Stimulated activated CD4-positive, alpha-beta T cell treated with anti-CD3 and anti-CD28 coated beads, Interleukin-2, amount 100 ng/mL, for 48 hours (primary cell): ENCODE measurements at places on chromosomes 4 and X.
A peak's percentile ranks its signal among the peaks of the same experiment; 100 is the strongest.

DNA sequence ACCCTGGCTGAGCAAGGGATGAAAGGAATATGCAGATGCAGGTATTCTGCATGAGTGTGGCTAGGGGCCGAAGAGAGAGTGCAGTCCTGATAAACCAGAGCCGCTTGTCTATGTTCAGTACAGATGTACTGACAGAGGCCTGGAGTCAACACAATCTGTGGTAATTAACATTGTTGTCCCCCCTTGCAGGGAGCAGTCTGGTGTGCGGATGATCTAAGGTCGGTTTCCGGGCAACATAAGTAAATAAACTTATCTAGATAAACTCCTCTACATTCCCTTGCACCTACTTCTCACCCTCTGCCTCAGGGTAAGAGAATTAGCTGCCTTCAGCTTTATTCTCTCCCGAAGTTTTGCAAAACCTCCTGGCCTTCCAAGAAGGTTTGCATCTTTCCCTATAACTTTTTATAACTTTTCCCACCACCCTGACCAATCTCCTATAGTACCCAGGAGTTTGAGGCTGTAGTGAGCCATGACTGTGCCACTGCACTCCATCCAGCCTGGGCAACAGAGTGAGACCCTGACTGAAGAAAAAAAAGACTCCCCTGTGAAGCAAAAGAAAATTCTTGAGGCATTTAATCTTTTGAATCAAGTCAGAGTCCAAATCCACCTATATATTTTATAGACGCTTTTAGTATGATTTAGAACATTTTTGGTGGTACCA lies 26.6 kb downstream of the SNX25 start:
- no peak for DNase-seq

GRCh38 chrX:129540068-129540653 lies at the start of gene OCRL:
TSS of gene OCRL (plus strand) at chrX:129540259. CDS start at chrX:129540440, 181 bp downstream.
- peak; percentile 42 for DNase-seq

DNA sequence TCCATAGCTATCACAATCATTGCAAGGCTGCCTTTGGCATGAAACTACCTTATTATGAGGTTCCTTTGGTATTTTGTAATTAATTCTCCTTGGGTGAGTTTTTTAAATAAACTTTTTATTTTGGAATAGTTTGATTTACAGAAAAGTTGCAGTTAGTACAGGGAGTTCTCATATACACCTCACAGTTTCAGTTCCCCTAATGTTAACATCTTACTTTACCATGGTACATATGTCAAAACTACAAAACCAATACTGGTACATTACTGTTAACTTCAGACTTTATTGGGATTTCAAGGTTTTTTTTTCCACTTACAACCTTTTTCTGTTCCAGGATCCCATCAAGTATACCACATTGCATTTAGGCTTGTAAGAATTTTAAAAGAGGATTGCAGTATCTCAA lies 52.0 kb upstream of the RGN start:
- no peak for DNase-seq

DNA sequence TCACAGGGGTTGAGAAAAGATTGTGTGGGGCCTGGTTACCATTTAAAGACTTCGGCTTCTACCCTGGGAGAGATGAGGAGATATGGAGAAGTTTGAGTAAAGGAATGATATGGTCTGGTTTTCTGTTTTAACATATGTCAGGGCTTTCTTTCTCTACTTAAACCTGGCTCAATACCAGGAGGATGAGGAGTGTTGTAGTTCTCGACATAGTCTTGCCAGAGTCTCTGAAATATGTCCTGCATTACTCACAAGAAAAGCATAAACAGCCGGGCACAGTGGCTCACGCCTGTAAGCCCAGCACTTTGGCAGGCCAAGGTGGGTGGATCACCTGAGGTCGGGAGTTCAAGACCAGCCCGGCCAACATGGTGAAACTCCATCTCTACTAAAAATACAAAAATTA lies 16.4 kb upstream of the ACE2 start:
- no peak for DNase-seq

DNA sequence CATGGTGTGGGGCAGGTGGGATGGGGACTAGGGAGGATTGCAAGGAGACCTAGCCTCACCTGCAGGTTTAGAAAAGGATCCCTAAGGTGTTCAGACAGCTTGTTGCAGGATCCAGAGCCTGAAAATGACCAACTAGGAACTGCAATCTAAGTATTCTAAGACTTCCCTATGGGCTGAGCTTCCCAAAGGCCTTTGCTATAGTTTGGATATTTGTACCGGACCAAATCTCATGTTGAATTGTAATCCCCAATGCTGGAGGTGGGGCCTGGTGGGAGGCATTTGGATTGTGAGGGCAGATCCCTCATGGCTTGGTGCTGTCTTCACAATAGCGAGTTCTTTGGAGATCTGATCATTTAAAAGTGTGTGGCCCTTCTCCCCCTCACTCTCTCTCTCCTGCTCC lies 52.1 kb downstream of the GPC3 start:
- no peak for DNase-seq

- no peak for DNase-seq
Observed at GRCh38 chr4:174292473-174292872, 8.8 kb downstream of the CEP44 start.

DNA sequence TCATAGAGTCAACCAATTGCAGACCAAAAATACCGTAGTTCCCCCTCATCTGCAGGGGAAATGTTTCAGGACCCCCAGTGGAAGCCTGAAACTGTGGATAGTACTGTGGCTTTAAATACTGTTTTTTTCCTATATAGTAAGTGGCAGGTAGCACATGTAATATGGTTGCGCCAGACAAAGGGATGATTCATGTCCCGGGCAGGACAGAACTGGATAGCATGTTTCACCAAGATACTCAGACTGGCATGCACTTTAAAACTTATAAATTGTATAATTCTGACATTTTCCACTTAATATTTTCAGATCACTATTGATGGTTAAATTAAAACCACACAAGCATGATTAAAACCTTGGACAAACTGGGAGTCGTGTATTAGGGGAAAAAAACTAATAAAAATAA lies 276.3 kb upstream of the AGA start:
- DNase-seq: no peak

DNA sequence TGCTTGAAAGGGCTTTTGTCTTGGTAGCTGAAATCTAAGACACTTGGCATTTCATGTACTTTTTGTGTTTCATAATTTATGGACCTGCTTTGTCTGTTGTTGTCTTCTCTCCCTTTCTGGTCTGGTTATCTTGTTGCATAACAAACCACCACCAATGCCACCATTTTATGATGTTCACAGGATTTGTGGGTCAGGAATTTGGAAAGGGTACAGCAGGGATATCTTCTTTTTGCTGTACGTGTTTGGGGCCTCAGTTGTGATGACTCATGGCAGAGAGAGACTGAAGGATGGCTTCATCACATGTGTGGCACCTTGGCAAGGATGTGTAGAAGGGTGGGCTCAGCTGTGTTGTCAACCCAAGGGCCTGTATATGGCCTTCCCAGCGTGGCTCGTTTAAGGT lies 35.2 kb downstream of the KDM6A start:
- no peak for DNase-seq

GRCh38 chrX:155031657-155032056 lies 5.0 kb downstream of the FUNDC2 start:
- DNase-seq: no peak

DNA sequence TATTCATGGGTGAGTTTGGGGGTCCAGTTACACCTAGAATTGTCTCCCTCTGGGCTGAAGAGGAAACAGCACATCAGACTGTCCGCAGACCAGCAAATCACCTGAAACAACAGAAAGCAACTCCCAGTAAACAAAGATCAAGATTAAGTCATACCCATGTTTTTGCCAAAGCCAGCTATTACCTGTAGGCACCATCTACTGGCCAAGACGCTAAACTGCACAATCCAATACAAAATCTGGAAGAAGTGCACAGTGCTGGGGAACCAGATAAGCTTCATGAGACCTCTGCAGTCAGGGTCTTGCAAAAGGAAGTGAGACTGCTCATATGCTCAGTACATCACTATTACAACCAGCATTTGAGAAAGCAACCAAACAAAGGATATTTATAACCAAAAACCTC lies 157.5 kb upstream of the ITM2A start:
- DNase-seq: no peak

DNA sequence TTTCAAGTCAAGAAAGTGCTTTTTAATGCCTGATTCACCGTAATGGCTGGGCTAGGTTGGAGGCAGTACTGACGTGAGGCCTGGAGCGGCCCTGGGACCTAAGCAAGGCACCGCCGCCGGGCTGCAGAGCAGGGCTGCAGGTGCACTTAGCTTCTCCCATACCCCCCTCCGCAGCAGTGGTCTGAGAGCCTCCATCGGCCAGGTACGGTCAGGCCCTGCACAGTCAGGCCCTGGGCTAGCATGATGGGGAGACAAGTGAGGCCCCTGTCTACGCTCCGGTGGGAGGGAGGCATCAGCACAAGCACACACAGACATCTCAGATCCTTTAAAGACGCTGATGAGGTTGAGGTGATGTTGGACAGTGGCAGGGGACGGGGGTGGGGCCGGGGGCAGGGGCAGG lies 4.7 kb downstream of the MAEA start:
- no peak for DNase-seq

- no peak for DNase-seq
Observed at GRCh38 chr4:110119337-110119736, 79.1 kb downstream of the ELOVL6 start.

DNA sequence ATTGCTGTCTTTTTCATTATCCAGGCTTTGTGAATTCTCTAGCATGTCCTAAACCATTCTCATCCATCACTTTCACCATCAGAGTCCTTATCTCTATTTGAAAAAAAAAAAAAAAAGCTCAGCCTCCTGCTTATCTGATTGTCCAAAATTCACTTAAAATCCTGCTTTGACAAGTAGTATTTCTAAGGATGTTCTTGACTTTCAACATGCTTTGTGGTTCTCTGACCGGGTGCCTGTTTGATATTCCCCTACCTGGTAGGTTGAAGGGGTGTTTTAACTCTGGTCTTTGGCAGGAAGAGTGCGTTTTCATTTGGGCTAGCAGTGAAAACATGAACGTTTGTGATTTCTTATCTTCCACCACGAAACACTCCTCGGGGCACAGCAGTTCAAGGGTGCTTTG lies 17.3 kb upstream of the BBS12 start:
- DNase-seq: no peak

DNA sequence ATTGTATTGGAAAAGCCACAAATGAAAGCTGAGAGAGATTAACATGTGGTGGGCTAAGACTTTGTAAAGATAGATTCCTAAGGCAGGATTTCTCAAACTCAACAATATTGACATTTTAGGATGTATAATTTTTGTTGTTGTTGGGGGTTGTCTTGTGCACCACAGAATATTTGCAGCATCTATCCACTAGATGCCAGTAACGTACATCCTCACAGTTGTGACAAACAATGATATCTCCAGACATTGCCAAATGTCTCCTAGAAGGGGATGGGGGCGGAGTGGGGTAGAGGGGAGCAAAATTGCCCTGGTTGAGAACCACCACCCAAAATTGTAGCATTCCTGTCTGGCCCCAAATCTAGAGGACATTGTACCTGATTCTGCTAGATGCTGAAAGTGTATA lies 14.7 kb upstream of the CBR4 start:
- DNase-seq: no peak

GRCh38 chr4:100590325-100590724 lies 72.5 kb upstream of the EMCN start:
- DNase-seq: no peak

DNA sequence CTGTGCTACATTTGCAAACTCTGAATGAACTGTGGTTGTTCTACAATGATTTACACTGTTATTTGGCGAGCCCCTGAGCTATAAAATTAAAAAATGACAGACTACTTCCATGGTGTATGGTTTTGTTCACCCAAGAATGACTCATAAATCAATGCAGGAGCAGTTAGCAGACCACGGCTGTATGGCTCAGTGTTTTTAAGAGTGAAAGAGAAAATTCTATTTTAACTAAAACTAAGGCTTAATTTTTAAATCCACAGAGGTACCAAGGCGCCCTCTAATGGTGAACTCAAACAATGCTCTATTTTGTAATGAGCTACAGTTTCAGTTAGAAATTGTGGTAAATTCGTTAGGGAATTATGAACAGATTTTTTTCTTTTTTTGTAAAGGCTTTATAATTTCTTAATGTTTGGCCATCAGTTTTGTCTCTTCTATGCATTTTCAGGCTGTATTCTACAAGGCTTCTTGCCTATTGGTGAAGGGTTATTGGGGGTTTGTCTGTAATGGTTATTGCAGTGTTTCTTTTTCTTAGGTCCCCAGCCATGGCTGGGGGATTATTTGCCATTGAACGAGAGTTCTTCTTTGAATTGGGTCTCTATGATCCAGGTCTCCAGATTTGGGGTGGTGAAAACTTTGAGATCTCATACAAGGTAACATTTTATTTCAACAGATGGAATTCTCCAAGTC lies 32.5 kb downstream of the HMGB2 start:
- no peak for DNase-seq

DNA sequence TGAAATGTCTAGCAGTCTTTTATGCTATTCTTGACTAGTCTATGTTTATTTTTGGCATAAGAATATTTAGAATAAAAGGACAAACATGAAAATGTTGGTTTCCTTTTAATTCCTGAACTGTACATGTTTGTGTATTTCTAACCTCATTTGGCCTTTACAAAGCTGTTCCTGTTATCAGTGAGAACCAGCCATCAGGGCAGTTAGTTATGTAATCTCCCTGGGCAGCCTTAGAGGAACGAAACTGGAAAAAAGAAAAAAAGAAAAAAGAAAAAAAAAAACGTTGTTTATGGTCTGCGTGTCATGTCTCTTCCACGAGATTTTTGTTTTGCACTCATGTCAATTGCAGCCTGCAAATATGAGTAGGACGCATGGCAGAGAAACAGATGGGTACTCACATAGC lies 193.7 kb downstream of the MAGEB5 start:
- no peak for DNase-seq

GRCh38 chrX:97564496-97564895 lies 680.8 kb downstream of the RPA4 start:
- no peak for DNase-seq

DNA sequence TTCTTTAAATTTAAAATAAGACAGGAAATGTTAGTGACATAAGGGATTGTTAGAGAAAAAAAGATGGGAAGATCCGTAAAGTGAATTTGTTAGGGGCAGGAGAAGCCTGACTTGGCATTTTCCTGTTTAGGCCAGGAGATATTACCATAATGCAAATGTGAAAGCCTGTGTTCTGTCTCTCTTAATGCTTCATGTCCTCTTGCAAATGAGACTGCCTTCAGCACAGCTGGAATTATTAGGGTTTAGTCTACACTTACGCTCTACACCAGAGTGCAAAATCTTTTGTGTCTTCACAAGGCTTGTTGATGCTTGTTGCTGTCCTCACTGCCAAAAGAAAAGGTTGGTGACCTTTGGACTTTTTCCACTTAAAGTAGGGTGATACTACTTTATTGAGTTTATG lies 56.8 kb downstream of the JADE1 start:
- no peak for DNase-seq

DNA sequence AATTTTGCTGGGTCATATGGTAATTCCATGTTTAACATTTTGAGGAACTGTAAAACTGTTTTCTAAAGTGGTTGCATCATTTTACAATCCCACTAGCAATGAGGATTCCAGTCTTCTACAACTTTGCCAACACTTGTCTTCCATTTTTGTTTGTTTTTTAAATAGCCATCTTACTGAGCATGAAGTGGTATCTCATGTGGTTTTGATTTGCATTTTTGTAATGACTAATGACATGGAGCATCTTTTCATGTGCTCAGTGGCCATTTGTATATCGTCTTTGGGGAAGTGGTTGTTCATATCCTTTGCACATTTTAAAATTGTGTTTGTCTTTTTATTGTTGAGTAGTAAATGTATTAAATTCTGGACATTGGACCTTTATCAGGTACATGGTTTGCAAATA lies 94.7 kb downstream of the TMEM131L start:
- DNase-seq: no peak

- no peak for DNase-seq
Observed at GRCh38 chrX:148643460-148643859, 143.0 kb downstream of the AFF2 start.
